Stimulated activated CD4-positive, alpha-beta T cell treated with anti-CD3 and anti-CD28 coated beads, Interleukin-15, amount 100 ng/mL, for 1 hour (primary cell): ENCODE measurements at places on chromosomes 2 and 18.

- no peak for DNase-seq
These were observed 123.8 kb upstream of the ZEB2 start for GRCh38 chr2:144643537-144644336.

DNA sequence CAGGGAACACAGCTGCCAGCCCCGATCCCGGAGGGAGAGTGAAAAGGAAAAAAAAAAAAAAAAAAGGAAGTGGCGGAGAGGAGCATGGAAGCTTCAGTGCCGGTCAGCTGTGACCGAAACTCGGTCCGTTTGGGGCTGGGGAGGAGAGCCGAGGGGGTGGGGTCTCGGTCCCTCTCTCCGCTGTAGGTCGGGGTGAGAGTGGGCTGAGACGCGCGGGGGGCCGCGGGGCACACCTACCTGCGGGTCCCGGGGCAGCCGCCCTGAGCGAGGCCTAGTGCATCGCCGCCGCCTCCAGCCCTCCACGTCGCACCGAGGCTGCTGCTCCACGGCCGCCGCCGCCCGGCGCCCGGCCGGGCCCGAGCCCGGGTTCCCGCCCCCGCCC, 536 bp downstream of the VPS54 start:
- no peak for DNase-seq

GRCh38 chr2:186950694-186951093, 101.7 kb upstream of the ZSWIM2 start:
- DNase-seq: no peak

DNA sequence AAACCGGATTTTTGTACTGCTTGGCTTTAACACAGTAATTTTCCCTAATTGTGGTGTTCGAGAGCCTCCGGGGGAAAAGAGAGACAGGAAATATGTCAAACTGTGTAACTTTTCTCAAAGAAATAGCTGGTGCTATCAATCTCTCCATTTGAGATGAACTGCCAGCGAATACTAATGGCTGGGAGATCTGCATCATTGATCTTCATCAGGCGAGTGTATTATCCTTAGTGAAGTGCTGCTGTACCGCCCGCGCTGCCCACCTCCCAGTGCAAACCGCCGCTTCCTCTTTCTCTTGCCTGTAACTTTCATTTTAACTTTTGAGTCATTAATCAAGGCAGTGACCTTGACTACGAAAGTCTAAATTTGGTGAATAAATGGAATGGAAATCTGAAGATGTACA, 246.1 kb upstream of the ST6GAL2 start:
- DNase-seq: no peak

GRCh38 chr2:111138839-111139238, 18.1 kb downstream of the BCL2L11 start:
- no peak for DNase-seq

DNA sequence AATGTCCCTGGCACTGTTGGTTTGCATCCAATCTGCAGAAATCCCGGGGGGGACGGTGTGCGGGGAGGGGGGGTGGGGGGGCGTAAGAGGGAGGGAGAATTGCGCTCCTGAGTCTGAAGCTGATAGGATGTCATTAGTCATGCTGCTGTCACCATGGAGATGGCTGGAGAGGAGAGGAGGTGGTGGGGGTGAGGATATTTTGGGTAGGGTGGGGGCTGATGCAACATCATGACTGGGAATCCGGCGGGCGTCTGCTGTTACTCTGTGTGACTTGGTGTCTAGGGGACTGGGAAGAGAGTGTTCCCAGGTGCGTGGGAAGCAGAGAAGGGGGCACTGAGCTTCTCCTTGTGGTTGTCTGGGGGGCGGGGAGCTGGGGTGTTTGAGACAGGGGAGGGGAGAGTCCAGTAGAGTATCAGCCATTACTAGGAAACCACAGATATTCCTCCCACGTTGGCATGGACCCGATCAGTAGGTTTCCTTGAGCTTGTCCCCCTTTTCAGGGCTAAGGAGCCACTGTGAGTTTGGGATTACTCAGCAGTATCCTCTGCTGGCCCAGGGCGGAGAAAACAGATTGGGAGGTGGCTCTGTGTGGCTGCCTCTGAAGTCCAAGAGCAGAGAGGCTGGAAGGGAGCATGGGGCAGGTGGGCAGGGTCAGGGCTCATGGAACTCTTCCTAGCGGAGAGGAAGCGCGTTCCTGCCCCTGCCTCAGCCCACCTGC, 18.9 kb downstream of the TET3 start:
- no peak for DNase-seq

GRCh38 chr2:216142540-216142939, 33.4 kb downstream of the XRCC5 start:
- DNase-seq: no peak

- no peak for DNase-seq
These were observed 77.7 kb downstream of the RHOB start for GRCh38 chr2:20524412-20525040.

DNA sequence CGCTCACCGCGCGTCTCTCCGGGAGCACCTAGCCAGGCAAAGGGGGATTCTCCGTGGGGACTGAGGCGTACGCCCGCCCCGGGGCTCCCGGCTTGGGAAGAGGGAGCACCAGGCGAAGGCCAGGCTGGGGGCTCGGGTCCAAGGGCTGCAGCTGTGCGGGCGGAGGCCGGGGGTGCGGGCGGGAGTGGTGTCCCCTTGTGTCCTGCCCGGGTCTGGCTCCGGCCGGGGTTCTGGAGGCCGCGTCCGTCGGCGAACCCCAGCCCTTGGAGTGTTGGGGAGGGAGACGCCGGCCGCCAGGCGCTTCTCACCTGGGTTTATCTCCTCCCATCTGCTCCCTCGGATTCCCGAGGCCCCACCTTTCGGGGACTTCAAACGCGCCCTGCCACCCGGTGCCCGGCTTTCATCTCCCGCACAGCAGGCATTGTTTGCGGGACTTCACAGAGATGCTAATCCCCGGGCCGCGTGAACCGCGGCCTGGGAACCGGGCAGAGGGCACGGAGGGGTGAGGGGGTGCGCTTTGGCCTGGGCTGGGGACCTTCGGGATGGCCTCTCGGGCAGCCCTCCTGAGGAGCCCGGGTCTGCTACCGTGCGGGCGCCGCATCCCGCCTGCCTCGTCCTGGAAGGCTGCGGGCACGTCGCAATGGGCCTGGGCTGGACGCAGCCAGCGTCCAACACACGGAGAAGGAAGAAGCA, 5.0 kb upstream of the GBX2 start:
- DNase-seq: no peak

DNA sequence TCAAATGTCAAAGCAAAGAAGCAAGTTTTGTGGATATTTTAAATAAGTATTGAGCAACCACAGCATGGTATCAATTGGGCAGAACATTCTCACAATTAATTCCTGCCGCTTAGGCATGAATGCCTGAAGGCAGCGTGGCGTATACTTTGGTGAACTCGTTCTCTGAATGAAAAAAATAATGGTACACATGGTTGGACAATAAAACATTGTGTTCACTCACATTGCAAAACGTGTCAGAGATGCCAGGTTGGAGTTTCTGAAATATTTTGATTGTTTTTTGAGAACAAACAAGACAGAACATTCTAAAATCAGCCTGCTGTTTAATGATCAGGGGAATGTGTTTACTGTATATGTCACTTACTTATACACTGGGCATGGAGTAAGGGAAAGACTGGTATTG, 254.2 kb downstream of the CDH2 start:
- DNase-seq: no peak

DNA sequence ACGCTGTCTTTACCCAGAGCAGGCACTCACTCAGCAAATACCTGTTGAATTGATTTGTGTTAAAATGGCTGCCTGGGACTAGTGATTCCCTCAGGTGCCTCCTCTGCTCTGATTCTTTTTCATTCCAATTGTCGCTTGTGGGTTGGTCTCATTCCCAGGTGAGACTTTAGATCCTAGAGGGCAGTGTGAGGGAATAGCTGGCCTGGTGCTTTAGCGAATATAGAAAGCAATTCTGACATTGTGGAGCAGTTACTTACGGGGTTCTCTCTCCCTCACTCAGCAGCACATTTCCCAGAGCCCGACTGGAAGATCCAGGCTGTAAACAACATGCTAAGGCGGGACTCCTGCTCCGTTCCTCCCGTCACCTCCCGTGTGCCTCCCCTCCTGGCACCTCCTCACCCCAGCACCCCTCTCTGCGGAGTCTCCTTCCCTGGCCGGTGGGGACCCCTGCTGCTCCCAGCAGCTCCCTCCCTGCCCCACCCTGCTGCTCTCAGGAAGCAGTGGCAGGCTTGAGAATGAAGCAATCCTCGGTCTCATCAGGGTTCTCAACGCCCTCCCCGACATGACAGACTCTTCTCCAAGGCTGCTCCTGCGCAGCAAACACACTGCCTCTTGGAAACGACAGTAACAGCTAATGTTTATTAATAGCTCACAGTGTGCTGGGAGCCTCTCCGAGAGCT, 26.9 kb downstream of the CELF4 start:
- no peak for DNase-seq

DNA sequence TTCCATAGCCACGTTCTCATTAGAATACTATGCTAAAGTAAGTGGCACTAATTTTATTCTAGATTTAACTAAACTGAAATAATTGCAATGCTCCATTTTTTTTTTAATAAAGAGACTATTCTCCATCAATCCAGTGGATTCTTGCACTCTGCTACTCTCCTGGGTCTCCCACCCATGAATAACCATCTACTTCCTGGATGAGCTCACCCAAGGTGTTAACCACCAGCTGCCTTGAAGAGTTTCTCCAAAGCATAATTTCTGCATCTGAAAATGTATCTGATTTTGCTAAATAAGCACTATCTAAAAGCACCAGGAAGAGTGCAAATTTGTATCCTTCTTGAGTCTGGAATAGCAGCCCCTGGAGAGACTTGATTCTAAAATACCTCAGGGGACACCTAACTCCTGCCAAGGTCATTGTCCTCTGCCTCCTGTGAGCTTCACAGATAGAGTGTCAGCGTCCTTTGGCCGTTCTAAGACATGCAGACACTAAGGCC, 41.6 kb upstream of the SH3BP4 start:
- DNase-seq: no peak

DNA sequence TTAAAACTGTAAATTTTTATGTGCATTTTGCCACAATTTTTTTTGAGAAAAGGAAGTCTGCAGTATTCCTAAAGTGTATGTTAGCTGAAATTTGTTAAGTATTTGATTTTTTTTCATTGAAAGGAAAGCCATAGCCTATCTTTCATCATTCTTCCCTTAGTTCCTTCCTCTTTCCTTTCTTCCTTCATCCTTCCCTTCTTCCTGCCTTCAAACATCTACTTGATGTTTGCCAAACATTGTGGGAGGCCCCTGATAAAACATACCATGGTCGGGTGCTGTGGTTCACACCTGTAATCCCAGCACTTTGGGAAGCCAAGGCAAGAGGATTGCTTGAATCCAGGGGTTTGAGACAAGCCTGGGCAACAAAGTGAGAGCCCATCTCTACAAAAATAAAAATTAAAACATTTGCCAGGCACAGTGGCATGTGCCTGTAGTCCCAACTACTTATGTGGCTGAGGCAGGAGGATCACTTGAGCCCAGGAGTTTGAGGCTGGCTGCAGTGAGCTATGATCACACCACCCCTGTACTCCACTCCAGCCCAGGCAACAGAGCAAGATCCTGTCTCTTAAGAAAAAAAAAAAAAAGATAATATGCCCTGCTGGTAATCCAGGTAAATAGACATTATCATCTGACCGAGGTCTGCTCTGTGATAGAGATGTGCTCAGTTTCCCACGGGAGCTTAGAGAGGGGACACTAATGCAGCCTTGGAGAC, 278.4 kb upstream of the STON1 start:
- DNase-seq: no peak

GRCh38 chr2:85024372-85025047, 53.5 kb downstream of the KCMF1 start:
- DNase-seq: no peak

GRCh38 chr2:181458871-181459270, 1.7 kb downstream of the ITGA4 start:
- no peak for DNase-seq

DNA sequence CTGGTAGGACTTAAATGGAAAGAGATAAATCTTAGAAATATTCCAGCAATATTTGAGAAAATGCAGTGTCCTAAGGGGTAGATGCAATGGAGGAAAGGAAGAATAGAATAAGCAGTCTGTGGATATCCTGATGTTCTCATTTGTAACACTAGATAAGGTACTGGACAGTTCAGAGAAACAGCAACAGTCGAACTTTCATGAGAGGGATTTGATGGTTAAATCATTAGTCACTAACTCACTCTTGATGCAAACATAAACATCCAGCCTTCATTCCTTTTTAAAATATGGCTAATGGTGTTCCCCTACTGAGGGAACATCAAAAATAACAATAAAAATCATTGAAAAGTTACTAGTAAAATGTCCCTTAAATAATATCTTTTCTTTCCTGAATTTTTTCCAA, 211.4 kb upstream of the SLC39A10 start:
- no peak for DNase-seq

DNA sequence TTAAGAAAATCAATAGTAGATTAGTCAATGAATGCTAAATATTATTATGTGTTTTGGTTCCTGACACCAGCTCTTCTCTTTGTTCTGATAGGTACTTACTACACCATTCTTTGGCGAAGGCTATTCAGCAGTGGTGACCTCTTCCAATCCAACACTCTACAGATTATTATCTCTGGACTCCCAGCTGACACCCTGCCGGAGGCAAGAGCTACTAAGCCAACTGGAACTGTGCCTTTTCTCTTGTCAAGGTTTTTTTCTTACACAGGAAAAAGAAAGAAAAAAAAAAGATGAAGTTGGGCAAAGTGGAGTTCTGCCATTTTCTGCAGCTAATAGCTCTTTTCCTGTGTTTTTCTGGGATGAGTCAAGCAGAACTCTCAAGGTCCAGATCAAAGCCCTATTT, 11.7 kb downstream of the CDH7 start:
- no peak for DNase-seq

- no peak for DNase-seq
These were observed 127.8 kb upstream of the SYT4 start for GRCh38 chr18:43405097-43405496.

DNA sequence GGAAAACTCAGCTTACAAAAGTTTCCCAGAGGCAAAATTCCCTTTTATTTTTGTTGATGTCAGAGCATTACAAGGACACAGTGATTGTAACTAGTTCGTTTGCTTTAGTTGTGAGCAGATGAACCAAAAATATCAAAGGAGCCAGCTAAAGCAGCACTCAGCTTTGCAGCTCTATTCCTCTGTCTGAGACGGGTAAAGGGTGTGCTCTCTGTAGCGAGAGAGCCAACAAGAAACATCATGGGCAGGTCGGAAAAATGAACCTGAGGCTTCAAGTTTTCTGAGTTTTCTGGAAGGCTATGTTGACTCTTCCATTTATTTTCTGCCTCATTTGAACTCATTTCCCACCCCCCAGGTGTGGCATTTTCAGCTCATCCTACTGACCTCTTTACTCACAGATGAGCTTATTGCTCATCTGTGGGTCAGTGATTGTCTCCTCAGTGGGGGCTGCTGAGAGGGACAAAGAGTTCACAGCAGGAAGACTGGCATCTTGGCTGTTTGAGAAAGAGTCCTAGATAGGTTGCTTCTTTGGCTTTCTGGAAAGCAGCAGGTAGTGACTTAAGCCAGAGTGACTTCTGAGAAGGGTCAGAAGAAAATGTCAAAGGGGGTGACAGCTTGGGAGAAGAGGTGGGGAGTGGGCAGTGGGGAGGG, 66.6 kb upstream of the EPC2 start:
- no peak for DNase-seq

- no peak for DNase-seq
These were observed 25.3 kb upstream of the TNS1 start for GRCh38 chr2:218028189-218028495.
